ENCODE measurements at places on chromosomes 12 and 14.

DNA sequence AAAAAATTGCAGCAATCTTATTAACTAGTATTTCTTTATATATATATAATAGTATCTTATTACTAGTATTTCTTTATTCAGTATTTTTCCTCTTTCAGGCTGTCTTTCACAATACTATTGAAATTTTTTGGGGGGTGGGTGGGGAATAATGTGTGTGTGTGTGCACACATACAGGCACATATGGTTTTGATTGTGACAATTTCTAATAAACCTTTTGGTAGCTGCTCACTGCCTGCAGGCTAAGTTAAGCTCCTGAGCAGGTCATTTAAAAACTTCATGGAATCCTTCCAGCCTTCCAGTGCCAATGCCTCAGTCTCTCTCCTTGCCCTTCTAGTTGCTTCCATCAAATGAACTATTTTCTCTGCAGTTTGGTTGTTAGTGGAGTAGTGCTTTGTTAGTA, 490.1 kb downstream of the PCNX1 start:
- no peak for DNase-seq

DNA sequence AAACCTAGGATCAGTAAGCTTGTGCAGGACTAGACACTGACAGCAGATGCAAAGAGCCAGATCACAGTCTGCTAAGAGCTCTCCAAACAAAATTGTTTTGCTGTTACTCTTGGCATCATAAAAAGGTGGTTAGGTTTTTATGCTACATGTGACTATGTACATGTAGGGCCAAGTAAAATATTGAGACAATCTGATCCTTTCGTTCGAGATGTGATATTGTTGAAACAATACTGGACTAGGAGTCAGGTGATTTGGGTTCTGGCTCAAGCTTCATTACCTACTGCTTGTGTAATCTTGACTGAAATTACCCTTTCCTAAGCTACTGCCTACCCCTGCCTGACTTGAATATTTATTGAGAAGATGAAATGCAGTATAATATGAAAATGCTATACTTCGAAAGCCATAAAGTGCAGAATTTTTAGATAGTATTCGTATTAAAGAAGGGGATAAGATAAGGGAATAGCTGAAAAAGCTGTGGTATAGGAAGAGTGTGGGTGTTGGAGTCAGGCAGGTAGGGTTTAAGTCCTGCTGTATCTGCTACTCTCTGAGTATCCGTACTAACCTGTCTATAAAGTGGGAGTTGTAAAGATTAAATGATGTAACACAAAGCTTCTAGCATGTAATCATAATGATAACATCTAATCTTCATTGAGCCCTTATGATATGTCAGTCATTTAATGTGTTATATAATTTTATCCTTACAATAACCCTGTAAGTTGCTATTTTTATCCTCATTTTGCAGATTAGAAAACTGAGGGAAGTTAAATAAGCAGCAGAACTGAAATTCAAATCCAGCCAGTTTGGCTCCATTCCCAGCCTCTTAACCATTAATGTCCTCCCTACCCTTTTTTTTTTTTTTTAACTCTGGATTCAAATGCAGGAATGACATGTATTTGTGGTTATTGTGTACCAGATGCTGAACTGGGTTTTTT, 38.6 kb upstream of the ATF1 start:
- DNase-seq, result no peak

- no peak for DNase-seq
Measured at GRCh38 chr12:130053651-130054069, 108.6 kb upstream of the FZD10 start.

GRCh38 chr14:51929910-51930682, 59.2 kb upstream of the RTRAF start:
- no peak for DNase-seq

GRCh38 chr12:122471324-122472226, 29.2 kb downstream of the ZCCHC8 start:
- no peak for DNase-seq

GRCh38 chr14:99513183-99513694, 32.0 kb downstream of the CCNK start:
- no peak for DNase-seq

DNA sequence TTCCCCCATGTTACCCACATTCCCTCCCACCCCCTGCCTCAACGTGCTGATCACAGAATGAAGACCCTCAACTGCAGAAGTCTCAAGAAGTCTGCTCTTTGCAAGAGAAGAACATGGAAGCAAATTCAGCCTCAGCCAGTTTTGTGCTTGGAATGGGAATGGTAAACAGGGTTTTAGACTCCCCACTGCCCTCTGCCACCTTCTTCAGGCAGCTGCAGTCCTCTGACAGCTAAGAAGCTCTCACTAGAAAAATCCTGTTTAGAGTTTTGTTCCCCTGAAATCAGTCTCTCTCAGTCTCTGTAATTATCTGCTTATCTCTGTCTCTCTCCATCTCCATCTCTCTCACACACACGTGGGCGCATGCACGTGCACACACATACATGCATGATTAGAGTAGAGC, 85.4 kb downstream of the CRACR2A start:
- DNase-seq, result no peak

DNA sequence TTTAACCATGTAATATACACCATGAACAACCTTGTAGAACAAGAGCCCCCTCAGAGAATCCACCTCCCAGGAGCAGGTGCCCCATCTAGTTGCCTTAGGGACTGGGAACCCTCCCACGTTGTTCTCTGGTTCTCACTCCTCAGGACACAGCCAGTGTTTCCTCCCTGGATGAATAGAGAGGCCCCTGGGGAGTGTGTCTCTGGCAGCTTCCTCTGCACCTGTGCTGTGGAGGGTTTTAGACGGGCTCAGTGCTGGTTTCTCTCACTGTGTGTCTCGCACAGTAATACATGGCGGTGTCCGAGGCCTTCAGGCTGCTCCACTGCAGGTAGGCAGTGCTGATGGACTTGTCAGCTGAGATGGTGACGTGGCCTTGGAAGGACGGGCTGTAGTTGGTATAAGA, 581.3 kb downstream of the TMEM121 start:
- no peak for DNase-seq

GRCh38 chr14:68359837-68360552, 432.9 kb downstream of the ZFP36L1 start:
- no peak for DNase-seq

DNA sequence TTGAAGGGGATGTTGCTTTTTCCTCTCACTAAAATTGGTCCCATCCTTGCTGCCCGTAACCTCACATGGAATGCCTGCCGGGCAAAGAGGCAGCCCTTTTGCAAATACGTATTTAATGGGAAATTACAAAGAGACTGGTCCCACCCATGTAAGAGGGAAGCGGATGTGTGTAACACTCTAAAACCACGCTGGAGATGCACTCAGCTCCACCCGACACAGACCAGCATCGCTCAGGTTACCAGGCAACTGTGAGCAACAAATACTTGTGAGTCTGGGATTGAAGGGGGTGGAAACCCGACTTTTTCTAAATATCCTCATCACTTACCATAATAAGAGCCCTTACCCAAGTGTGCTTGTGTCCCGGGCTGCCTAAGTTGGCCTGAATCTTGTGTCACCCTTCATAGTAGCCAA, 47.7 kb downstream of the ELK3 start:
- peak; percentile 42 for DNase-seq

GRCh38 chr12:11759899-11760298, 110.4 kb downstream of the ETV6 start:
- no peak for DNase-seq

GRCh38 chr14:61557262-61557661, 138.1 kb upstream of the HIF1A start:
- no peak for DNase-seq

DNA sequence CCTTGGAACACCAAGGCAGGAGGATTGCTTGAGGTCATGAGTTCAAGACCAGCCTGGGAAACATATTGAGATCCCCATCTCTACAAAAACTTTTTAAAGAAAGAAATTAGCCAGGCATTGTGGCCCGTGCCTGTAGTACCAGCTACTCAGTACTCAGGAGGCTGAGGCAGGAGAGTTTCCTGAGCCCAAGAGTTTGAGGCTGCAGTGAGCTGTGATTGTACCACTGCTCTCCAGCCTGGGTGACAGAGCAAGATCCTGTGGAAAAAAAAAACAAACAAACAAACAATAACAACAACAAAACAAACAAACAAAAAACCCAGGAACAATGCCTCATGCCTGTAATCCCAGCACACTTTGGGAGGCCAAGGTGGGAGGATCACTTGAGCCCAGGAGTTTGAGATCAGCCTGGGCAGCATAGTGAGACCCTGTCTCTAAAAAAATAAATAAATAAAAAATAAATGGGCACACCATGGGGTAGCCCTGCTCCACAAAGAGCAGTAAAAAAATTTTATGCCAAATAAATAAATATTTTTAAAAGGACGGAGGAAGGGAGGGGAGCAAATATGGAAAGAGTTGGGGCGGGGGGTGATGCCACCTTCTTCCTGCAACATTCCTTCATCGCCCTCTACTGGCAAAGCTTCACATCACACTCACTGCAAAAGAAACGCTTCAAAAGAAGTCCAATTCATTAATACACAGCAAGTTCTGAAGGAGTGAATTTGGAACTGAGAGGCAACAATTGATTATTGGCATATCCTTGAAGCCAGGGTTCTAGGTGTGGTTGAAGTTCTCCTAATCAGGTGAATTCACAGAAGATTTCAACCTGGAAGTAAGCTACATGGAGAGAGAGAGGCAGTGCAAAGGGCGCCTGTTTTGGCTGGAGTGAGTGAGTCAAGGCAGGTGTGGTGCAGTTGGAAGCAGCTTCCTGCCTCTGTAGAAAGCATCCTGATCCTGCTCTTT, 8.8 kb upstream of the GNPTAB start:
- DNase-seq, result peak; percentile 64

GRCh38 chr14:85613496-85613895, 83.6 kb downstream of the FLRT2 start:
- no peak for DNase-seq

GRCh38 chr14:71348394-71348793, 441.1 kb downstream of the PCNX1 start:
- no peak for DNase-seq

DNA sequence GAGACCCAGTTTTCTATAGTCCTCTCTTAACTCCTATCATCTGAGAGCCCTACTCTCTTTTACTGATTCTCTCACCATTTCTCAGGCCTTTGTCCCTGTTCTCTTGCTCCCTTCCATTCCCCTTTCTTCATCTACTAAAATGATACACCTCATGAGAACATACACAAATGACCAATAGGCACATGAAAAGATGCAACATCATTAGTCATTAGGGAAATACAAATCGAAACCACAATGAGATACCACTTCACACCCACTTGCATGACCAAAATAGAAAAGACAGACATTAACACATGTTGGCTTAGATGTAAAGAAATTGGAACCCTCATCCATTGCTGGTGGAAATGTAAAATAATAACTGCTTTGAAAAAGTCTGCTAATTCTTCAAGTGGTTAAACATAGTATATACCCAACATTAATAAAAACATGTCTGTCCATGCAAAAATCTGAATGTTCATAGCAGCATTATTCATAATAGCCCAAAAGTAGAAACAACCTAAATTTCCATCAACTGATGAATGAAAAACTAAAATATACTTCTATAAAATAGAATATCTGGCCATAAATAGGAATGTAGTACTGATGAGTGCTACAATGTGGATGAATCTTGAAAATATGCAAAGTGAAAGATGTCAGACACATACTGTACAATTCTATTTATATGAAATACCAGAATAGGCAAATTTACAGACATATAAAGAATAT, 66.0 kb downstream of the DENND5B start:
- no peak for DNase-seq

GRCh38 chr14:85442996-85443395, 86.9 kb upstream of the FLRT2 start:
- no peak for DNase-seq

GRCh38 chr14:99929601-99930000, 135.6 kb upstream of the EVL start:
- DNase-seq, result no peak

- DNase-seq, result no peak
Measured at GRCh38 chr12:133058203-133059113, 21.1 kb downstream of the ZNF84 start.

GRCh38 chr12:98418357-98419075, 96.9 kb upstream of the TMPO start:
- no peak for DNase-seq

DNA sequence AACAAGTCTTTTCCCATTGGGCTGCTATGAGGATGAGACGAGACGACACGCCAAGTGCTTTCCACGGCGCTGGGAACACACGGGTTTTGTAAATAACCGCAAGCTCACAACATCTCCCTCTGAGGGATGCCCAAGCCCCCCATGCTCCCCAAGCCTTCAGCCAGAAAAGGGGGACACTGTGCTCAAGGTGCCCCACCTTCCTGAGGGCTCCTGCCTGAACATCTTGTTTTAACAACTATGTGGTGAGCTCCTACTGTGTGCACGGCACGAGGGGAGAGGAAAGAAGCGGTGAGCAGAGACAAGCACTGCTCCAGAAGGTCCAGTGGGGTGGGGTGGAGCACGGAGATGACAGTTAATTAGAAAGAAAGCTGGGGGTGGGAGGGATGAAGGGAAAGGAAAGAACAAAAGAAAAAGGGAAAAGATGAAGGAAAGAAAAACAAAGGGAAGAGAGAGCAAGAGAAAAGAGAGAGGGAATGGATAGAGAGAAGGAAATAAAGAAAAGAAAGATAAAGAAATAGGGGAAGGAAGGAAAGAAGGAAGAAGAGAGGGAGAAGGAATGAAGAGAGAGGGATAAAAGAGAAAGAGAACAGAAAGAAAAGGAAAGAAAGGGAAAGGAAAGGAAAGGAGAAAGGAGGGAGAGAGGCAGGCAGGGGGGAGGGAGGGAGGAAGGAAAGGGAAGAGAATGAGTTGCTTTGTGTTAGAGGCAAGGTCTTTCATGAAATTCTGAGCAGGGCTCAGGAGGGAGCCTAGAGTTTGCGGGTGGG, 56.8 kb downstream of the SLC15A4 start:
- DNase-seq, result no peak

DNA sequence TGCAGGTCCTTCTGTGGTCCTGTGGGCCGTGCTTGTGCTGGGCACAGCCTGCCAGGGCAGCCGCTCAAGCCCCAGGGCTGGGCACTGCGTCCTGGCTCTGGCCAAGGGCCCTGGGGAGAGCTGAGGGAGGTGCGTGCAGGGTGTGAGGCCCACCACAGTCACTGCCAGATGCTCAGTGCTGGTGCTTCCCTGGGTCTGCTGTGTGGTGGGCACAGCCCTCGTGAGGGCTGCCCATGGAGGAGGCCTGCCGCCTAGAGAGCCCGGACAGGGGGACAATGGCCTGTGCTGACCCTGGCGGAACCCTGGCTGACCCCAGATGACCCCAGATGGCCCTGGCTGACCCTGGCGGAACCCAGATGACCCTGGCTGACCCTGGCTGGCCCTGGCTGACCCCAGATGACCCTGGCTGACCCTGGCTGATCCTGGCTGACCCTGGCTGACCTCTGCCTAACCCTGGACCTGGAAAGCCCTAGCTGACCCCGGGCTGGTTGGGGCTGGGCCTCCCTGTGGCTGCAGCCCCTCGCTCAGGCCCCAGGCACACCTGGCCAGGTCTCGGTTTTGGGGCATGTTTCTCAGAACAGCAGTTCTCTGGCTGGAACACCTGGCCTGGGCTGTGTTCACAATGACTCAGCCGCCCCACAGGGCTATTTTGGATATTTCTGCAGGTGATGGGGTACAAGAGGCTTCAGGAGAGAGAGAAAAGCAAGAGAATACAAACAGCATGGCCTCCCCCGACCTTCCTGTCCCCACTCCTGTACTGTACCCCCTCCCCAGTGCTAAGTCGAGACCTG, 55.4 kb downstream of the TMEM121 start:
- DNase-seq, result no peak
